Right renal cortex interstitium (tissue), 3 donors: ENCODE measurements at places on chromosomes 5 and 9.

- peak; percentile 40 for DNase-seq
Measured at GRCh38 chr5:23507278-23507685, at the start of gene PRDM9. Gene PRDM9, plus strand, starts transcription at chr5:23507609. Its CDS starts 1,425 bp downstream, at chr5:23509034.

DNA sequence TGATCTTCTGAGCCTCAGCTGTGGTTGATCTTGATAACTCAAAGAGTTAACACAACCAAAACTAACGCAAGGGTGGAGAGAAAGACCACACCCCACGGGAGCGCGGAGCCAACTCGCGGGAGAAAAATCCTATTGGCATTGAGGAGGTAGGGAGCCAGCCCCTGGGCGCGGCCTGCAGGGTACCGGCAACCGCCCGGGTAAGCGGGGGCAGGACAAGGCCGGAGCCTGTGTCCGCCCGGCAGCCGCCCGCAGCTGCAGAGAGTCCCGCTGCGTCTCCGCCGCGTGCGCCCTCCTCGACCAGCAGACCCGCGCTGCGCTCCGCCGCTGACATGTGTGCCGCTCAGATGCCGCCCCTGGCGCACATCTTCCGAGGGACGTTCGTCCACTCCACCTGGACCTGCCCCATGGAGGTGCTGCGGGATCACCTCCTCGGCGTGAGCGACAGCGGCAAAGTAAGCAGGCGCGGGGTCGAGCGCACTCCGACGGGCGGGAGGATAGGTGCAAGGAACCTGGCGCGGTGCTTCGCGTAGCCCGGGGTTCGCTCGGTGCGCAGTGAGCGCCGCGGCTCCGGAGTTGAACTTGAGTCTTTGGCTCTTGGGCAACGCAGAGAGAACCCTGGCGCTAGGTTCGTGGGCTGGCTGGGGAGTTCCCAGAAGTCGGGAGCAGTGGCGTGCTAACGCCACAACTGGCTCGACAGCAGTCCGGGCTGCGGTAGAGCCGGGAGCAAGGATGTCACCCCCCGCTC, at the start of gene GDA:
TSS of gene GDA (plus strand) at position 210 of the 745 bp plus-strand sequence. CDS start at position 330, 120 bp downstream.
- DNase-seq = no peak

DNA sequence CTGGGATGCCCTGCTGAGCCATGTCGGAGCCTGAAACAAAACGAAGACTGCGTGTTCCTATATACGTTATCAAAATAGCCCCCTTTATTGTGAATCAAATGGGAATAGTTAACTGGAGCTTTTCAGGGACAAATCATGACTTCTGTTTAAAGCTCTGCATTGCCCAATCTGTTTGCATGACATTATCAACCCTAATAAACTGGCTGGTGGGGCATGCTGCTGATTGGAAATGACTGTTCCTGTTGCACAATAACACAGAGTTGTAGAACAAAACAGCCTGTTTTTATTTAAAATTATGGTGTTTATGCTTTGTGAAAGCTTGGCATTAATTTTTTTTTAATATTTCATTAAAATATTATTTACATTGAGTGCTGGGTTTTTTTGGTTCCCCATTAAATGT, 215.5 kb downstream of the TMEM167A start:
- DNase-seq = no peak

- no peak for DNase-seq
Measured at GRCh38 chr5:138460032-138460693, 5.1 kb upstream of the EGR1 start.

DNA sequence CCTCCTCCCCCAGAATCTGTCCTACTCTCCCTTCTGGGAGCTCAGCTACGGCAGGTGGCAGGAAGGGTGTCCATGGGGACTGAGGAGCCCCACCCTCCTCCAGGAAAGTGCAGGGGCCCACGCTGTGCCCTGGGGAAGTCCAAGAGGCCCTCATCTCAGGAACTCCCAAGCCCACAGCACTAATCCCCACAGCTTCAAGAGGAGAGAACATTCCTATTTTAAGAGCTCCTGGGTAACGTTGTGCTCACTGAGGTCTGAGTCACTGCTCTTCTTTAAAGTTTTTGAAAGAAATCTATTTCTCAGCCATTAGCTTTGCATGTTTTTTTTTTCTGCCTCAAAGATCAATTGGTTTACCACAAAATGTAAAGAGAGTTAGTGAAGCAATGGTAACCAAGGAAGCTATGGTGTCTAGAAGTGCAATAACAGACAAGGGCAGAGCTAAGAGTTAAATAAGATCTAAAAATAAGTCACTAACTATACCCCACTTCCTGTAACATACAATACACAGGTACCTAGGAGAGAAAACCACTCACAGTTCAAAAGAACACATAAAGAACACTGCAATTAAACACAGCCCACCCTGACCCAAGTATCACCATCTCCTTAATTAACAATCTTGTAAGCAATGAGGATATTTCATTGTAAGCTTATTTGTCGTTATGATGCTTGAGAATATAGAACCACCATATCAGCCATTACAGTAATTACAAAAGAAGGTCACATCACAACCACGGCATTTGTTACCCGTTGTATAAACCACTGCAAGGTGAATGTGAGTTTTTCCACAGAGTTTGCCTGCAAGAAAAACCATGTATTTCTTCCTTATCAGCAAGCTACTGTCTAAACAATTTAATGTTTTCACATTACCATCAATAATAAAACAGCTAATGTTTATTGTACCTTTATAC, 382.3 kb upstream of the SLC30A5 start:
- DNase-seq = no peak

DNA sequence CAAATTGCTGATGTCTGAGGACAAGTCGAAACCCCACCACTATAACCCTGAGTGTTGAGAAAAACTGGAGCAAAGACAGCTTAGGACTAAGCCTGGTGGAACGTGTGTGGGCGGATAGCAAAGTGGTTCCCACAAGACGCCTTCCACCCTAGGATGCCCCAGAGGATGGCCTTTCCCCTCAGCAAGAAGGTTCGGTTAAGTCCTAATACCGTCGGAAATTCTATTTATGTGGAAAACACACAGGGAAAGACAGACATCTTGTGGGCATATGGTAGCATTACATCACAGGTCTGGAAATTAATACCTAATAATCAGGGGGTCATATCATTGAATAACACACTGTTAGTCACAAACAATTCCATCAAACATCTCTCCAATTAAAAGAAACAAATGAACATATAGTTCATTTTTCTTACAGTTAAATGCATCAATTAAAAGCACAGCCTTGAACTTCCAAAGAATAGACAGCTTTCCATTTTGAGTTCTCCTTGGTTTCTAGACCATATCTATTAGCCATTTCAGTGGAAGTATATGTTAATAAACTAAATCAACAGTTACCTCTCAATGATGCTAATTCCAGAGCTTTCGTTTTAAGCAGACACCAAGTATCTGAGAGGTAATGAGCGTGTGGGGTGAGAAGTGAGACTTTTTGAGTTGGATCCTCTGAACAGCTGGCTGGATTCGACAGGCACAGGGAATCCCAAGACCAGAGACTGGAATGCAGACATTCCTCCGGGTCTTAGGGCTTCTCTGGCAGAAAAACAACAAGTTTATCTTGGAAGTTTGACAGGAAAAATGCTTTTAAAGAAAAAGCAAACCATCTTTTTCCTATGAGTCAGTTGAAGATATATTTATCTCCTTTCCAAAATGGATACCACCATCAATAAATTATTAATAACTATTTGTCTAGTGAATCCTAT, 2.9 kb upstream of the ICE1 start:
- DNase-seq = no peak

GRCh38 chr9:5800969-5801738, 31.8 kb downstream of the ERMP1 start:
- DNase-seq = no peak

- no peak for DNase-seq
Measured at GRCh38 chr5:8329773-8330172, 460.8 kb downstream of the MTRR start.

GRCh38 chr9:98821831-98822230, 14.4 kb downstream of the GALNT12 start:
- DNase-seq = no peak

DNA sequence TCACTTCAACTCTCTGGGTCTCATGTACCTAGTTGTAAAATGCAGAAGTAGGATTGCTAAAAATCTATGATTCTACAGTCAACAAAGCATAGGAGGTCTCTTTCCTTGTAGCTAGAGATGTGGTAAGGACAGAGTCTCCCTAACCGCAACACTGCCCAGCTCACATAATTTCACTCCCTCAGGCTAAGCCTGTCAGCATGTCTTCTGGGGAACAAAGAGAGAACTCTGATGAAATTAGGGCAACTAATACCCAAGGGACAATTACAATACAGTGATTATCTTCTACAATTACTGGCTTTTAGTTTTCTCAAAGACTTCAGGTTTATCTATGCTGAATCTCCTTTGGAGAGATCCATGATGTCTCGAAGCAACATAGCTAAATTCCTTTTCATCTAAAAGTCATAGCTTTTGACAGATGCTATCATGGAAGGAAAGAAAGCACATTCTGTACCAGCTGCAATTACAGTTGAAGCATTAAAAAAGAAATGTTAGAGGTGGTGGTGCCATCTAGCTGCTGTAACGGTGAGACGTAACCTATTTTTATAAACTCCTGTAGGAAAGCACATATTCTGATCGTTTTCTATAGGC, 141.1 kb upstream of the TARS1 start:
- no peak for DNase-seq

DNA sequence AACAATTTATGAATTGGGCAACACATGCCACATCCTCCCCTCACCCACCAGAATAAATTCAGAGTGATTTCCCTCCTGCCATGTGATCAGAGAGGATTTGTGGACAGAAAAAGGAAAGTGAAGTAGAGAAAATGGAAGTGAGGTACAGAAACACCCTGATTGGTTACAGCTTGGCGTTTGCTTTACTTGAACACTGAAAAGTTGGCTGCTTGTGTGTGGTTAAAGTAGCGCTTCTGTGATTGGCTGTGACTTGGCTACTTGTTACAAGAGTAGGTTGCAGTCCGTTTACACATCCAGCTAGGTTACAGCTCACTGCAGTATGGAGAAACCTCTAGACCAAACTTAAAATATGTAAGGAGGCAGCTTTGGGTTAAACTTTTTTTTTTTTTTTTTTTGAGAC, 205.2 kb upstream of the ZNF608 start:
- DNase-seq = no peak

GRCh38 chr5:1331861-1332405, 13.0 kb downstream of the CLPTM1L start:
- no peak for DNase-seq

- DNase-seq = no peak
Measured at GRCh38 chr5:26843677-26844076, 194.7 kb downstream of the CDH9 start.

GRCh38 chr5:87152886-87153285, 114.8 kb upstream of the RASA1 start:
- no peak for DNase-seq

DNA sequence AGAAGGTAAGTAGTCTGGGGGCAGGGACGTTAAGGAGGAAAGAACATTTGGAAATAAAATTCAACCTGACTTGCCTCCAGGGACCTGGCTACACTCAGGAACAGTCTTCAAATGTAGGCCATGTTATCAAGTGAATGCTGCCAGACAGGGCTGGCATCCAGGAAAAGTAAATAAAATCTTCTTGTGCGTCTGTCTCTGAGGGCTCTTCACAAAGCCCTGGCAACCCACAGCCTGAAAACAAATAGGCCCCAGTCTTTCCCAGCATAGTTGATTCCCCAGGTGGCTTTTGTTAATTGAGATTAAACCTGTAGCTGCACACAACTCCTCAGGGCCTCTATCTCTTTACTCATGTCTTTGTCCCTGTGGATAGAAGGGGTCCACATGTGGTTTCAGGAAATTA, 55.4 kb downstream of the STK32A start:
- no peak for DNase-seq

DNA sequence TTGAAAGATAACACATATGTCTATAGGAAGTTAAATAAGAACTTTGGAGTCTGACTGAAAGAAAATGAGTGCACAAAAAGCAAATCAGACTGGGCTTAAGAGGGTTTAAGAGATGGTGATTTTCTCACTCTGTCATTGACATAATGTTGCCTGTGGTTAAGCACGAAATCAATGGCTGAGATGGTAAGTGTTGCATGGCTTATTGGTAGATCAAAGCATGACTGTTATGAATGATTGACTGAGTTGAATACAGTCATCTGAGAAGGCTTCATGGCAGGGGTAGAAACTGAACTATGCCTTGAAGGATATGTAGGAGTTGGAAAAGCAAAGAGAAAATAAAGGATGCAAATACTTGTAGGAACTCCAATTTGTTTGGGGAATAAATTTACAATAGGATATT, 136.6 kb downstream of the PLPPR1 start:
- no peak for DNase-seq

DNA sequence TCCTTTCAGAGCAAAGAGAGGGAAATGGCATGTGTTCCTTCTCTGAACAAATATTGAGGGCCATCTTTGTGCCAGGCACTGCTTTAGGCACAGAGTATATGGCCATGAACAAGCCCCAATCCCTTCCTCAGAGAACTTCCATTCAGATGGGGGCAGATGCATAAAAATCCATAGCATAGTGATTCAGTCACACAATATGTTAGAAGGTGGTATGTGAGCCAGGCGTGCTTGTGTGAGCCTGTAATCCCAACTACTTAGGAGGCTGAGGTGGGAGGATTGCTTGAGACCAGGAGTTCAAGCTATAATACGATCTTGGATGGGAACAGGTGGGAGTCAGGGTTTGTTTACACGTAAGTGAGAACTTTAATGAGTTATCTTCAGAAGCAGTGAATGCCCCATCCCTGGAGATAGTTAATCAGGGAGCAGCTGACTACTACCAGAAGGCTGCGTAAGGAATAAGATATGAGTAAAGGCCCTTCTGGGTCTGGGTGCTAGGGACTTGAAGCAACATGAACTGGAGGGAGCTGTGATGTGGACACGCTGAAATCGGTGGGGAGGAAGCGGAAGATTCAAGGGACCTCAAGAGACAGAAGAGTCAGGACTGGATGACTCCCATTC, 27.1 kb downstream of the NANS start:
- DNase-seq = no peak

DNA sequence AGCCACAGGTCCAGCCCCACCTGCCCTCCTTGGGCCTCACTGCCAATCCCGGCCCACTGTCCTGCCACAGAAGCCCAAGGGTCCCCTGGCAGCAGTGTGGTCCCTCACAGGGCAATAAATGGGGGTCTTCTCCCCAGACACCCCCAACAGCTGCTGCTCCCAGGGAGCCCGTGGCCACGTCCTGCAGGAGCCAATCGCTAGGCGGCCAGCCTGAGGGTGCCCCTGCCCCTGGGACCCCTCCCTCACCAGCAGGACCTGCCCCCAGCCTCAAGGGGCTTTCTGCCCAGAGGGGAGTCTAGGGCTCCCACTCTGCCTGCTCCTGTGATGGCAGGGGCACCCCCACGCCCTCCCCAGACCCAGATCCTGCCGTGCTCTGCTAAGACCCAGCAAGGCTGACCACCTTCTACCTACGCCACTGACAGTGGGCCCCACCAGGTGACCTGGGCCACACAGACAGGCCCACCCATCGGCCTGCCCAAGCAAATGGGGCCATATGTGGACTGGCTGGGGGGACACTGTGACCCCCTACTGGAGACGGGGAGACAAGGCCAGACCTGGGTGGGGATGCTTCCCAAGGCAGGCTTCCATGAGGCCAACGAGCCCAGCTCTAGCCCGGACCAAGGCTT, 17.0 kb downstream of the NOTCH1 start:
- DNase-seq = no peak

DNA sequence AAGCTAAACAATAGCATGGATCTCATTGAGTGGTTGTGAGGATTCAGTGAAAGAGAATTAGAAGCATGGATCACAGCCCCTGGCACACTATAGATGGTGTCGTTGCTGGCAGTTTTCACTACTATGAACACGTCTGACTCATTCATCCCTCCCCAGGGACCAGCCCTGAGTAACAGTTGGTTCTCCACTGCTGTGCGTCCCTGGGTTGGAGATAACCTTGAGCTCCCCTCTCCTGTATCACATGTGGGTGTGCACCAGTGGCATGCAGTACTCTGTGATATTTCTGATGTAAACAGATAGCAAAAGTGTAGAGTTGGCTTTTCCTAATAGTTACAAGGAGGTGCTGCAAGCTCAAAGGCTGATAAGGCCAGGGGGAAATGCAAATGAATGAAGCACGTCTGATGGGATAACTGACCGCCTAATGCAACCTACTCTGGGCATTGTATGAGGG, 8.8 kb upstream of the LCP2 start:
- no peak for DNase-seq
